NCI-H2107 (cell line): ENCODE measurements at places on chromosomes 11 and 22.

GRCh38 chr11:17798253-17798652, 63.7 kb downstream of the KCNC1 start:
- DNase-seq: no peak

GRCh38 chr11:93738647-93739081, 2.6 kb downstream of the TAF1D start:
- DNase-seq: no peak

DNA sequence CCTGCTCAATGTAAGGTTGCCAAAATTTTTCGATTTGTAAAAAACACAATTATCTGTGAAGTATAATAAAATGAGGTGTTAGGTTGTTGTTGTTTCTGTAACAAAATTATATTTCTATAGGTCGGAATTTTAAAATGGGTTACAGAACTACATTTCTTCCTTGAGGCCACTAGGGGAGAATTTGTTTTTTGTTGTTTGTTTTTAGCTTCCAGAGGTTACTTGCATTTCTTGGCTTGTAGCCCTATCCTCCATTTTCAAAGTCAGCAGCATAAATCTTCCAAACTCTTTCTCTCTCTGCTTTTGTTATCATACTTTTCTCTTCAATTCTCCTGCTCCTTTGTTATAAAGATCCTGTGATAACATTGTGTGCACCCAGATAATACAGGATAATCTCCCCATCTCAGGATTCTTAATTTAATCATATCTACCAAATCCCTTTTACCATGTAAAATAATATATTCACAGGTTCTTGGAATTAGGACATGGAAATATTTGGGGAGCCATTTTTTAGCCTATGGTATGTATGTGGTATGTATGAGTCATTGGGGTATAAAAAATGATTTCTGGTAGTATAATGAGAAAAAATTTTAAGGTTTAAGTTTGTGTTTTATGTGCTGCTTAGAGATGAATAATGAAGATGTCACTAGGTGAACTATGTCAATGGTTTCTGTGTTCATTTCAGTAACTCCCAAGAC, 9.4 kb upstream of the PATL1 start:
- no peak for DNase-seq

DNA sequence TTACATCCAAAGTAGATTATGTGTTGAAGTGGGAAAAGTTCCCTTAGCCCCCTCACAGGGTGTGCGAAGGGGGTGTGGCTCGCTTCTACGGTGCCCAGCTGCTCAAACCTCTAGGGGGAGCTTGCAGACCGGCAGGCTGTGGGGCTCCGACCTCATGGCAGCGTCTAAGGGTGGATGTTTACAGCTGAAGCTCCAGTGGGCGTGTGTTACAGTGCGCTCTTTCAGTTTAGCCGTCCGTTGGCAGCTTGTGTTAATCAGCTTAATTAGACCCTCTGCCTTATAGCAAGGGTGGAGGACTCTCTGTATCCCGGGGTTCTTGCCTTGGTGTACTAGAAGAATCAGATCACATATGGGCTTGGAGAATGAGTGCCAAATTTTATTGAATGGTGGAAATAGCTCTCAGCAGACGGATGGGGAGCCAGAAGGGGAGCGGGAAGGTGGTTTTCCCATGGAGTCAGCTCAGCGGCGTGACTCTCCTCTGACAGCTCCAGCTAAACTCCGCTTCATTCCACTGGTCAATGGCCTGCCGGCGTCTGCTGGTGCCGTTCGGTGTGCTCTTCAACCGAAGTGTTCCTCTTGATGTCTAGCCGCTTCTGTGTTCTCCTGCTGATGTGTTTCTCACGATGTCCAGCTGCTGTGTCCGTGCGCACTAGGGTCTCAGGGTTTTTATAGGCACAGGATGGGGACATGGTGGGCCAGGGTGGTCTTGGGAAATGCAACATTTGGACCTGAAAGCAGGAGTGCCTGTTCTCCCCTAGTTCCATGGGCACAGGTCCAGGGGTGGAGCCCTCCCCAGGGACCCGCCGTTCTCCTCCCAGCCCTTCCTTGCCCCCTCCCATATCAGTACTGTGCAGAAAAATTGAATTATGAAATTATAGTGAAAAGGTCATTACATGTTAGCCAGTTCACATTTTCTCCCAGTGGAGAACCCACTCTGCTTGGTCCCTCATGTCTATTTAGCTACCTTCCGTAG, 28.6 kb upstream of the OR10G7 start:
- no peak for DNase-seq

- no peak for DNase-seq
Observed at GRCh38 chr22:46147061-46147460, 3.3 kb upstream of the PPARA start.

DNA sequence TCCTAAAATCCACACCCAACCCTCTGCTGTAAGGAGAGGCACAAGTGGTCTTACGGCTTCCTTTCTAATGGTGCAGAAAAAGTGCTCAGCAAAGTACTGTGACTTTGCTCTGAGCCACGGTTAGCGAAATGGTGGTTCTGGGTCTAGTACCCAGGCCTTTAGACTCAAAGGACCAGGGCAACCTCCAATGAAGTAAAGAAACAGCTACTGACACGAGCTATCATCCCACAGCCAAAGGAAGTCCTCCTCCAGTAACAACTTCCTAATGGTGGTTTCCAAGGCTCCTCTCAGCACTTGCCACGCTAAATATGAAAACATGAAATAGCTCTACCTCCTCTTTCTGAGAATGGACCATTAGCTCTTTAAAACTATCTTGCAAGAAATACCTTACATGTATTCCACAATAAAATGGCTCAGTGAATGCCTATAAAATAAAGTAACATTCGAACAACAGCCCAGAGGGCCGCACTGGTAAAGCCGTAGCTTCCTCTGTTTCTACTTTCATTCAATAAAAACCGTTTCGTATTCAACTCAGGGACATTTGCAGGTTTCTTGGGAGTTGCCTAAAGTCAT, 122.4 kb downstream of the ETS1 start:
- DNase-seq: no peak

GRCh38 chr11:110712659-110713448, 617 bp upstream of the ARHGAP20 start:
- DNase-seq: no peak

DNA sequence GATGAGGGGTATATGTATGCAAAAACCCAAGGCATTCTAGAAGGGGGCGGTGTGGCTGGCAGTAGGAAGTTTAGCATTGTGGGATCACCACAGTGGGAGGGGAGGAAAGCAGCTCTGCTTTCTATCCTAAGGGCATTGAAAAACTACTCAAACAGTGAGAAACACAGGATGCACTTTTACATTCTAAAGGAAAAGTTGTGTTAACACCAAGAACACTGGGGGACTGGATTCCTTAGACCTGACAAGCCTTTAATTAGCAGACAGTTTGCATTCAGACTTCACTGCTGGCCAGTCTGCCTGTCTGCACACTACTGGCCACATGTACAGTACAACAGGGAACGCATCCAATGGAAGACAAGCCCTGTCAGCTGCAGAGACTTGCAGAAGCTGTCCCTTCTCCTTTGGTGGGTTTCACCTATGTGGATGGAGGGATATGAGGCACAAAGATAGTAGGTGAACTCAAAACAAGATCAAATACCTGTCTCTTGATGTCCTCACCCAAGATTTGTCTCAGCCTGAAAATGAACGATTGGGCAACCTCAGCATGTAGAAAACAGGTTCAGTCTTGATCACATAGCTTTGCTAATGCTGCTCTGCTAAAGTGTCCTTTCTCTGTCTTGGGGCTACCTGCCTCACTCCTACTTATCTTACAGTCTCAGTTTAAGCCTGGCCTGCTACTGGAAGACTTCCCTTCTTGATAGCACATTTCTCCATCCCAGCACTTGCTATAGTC, 64.8 kb downstream of the TENM4 start:
- DNase-seq: no peak
